ENCODE measurements at places on chromosomes 12 and 14.

DNA sequence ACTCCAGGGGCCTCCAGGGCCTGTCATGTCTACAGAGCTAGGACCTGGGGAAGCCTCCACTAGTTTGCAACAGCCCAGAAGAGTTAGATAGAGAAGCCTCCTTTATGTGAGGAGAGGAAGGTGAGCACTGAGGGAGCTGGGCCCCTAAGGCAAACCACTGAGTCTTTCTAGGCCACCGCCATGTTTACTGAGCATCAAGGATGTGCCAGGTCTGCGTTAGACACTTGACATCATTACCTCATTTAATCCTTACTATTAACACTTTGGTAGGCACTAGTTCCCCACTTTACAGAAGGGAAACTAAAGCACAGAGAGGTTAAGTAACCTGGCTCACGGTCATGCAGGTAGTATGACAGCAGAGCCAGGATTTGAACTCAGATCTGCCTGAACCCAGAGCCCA lies 12.9 kb downstream of the CTDSP2 start:
- DNase-seq, result no peak

DNA sequence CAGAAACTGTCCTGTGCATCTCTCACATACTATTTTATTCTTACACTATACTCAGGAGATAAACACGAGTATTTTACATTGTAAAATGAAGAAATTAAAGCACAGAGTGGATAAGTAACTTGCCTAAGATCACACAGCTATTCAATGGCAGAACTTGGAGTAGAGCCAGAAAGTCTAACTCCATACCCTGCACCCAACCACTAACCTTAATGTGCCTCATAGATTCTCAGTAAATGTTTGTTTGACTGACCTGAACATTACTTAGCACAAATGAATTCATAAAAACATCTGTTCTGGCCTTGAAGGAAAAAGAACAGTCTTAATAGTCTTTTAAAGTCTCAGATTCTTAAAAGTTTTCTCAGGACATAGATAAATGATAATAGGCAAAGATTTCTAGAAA lies 83.5 kb upstream of the OVCH1 start:
- DNase-seq, result no peak

GRCh38 chr12:110641521-110641920 lies 27.6 kb downstream of the TCTN1 start:
- DNase-seq, result no peak

DNA sequence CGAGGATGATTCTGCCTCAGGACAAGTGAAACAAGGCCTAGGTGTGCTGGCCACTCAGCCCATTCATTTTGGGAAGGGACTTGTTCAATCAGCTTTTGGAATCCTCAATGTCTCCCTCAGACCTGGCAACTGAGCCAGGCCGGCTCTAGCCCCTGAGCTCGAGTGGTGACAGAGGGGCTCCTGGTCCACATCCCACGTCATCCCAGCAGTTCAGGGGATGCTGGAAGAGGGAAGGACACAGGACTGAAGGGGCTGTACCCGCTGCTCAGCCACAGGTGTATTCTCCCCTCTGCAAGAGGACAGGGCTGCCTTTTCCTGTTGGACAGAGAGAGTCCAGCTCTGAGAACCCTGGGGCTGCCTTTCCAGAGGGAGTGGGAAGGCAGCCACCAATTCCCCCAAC lies 244.6 kb upstream of the SFSWAP start:
- no peak for DNase-seq

DNA sequence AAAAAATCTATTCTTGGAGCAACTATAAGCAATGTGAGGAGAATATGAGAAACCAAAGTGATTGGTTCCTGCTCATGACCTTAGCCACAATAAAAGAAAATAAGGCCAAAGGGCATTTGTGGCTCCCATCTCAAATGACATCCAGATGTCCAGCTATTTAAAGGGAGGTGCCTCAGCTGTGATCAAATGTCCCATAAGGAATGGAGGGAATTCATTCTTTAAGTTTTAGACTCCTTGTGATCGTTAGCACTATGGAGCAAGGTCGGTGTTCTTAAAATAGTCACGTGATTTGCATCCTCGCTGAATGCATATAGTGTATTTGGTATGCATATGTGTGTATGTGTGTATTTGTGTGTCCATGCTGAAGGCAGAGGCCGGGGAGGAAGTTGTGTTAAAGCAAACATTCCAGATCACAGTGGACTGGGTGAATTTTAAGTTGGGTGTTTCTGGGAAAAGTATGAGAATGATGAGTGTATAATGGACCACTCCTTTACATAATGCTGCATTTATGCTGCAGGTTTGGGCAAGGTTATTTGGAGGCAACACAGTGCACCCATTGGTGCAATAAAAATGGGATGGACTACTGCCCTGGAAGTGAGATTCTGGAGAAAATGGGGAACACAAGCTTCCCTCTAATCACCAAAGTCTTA lies 5.6 kb upstream of the E2F7 start:
- no peak for DNase-seq

DNA sequence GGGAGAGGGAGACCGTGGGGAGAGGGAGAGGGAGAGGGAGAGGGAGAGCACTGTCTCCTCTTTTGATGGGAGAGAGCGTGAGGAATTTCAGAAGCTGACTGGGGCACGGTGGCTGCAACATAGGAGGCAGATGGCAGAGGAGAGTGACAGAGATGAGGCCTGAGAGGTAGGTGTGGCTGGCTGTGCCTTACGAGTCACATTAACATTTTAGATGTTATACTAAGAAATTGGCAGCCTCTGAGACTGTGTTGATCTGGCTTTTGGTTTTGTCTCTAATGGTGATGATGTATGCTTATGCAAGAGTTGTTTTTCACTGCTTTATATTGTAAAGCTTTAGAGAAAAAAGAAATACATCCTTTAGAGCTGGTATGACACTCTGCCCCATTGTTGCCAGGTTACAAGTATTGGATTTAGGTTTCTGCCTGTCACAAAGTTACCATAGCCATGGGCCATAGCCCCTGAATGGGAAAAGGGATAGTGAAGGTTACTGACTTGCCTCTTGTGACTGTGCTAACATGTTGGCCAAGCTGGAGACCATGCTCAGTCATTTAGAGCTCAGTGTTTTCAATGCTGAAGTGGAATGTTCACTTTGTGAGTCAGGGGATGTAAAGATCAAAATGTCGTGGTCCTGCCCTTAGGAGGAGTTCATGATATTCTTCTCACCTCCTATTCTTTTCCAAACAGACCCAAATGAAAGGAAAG lies 186.2 kb downstream of the SYNE2 start:
- DNase-seq, result no peak

- DNase-seq, result no peak
These were observed 64.3 kb downstream of the COCH start for GRCh38 chr14:30938617-30939016.
